Amygdala (tissue), 56 donors: ENCODE measurements at places on chromosomes 3 and 15.

DNA sequence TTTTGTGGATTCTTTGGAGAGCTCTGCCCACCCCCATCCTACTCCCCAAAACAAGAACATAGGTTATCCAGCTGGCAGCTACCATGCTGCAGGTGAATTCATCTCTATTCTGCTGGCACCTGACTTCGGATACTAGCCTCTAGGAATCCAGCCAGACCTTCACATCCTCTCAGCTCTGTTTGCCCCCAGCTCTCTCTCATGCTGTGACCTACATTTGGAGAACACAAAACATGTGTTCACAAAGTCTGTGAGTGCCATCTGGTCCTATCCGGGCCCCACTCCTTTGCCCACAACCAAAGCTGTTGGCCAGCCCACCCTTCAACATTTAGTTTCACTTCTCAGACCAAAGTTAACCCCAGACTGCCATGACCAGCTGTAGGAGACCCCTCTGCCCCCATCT lies 89.4 kb upstream of the C3orf80 start:
- DNase-seq, result no peak

DNA sequence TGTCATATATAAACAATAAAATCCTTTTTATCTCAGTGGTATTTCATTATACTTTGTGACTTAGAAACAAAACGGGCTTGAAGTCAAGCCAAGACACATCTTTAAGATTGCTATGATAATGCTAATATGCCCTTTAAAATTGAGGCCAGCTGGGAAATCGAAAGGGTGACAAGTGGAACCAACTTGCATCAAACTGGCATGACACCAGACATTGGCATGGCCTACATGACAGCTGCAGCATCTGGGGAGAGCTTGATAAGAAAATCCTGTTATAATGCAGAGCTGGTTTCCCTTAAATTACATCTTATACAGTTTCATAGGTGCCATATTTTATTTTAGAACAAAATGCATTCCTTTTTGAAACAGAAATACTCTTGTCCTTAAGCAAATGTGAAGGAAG lies 325.2 kb downstream of the ZBBX start:
- DNase-seq, result no peak

DNA sequence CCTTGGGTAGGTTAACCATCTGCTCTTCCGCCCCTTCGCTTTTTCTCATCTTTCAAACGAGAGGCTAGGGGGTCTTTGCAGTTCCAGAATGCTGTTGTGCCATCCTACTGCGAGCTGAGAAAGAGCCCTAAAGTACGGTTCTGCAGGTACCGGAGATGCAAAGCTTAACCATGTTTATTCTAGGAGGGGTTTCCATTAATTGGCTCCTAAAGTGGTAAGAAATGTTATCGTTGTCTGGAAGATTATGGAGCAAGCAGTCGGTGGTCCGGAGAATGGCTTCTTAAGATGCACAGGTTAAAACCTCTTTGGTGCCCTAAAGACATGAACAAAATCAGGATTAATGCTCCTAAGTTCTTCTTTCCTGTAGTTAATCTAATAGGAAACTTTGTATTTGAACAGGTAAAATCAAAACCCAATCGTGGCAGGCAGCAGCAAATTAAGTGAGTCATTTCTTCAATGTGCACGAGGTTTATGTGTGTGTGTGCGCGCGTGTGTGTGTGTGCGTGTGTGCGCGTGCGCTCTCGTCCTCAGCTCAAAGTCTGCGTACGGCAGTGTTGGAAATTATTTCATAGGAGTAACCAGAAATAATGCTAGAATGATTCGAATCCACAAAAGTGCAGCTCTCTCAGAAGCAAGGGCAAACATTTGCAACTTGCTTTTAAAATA lies 772 bp downstream of the FAM81A start:
- no peak for DNase-seq

- DNase-seq, result no peak
Observed at GRCh38 chr3:111392894-111393398, 149.1 kb upstream of the CD96 start.

DNA sequence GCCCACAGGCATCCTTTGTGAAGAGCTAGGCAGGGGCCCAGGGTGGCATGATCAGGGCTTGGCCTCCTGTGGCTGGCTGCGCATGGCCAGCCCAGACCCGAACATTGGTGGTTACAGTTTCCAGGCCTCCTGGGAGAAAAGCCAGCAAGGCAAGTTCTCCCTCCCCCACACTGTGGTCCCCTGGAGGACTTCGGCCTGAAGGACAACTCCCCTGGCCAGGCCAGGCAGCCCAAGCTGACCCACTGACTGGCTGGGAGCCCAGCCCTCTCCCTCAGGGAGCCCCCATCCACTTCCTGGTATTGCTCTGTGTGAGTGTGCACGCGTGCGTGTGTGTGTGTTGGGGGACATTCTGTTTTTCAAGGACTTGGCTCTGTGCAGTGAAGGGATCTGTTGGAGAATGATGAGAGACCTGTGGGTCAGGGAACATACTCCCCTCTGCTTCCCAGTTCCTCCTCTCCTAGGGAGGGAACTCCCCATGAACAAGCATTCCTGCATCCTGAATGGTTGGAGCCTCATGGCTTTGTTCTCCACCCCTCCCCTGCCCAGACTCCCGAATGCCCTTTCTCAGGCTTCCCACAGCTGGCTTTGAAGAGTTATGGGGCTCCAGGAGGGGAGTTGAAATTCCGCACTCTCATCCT lies 29.5 kb downstream of the CORO2B start:
- DNase-seq, result no peak

- no peak for DNase-seq
Observed at GRCh38 chr3:71189480-71189879, 394.0 kb downstream of the FOXP1 start.

GRCh38 chr15:89876396-89877082 lies 17.3 kb downstream of the AP3S2 start:
- DNase-seq, result no peak

DNA sequence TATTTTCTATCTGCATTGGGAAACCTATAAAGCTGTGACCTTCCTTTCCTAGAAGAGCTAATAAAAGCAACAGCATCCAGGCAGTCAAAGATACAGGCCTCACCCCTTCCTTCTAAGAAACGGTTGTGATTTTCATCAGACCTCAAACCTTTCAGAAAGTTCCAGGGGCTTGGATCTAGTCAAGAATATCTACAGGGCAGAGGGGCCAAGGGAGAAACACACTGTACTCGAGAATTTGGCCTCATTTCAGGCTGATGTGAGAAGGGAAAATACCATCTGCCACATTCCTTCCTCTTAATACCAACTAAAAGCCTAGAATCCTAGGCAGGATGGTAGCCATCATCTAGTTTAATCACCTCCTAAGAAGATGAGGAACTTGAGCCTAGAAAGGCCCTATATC lies 24.5 kb upstream of the BCL6 start:
- no peak for DNase-seq

DNA sequence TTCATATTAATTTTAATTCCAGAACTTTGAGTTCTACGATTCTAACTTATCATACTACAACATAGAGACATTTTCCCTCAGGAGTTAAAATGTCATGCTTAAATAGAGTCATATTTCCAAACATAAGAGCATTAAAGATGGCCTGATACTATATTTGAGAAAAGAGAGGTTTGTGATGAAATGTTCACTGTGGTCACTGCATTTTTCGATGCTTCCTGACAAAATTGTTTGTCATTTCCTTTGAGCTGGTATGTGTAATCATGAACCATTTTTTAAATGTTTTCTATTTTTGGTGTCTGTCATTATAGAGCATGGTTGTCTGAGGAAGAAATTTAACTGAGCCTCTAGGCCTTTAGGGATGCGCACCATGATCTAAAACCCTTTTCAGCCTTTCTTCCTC lies 721.4 kb upstream of the NR2F2 start:
- no peak for DNase-seq

DNA sequence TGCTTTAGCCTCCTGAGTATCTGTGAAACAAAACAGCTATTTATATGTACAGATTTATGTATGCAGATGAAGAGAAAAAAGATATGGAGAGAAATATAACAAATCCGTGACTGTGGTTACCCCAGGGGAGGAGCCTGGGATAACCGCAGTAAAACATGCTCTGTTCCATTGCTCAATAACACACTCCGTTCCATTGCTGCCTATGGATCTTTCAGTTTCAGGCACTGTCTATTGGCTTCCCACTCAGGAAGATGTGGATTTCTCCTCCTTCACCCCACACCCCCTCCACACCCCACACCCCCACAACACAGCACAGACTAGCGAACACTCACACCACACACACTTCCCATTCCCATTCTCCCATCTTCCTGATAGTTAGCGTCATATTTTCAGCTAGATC lies 47.9 kb downstream of the CDCP1 start:
- no peak for DNase-seq

DNA sequence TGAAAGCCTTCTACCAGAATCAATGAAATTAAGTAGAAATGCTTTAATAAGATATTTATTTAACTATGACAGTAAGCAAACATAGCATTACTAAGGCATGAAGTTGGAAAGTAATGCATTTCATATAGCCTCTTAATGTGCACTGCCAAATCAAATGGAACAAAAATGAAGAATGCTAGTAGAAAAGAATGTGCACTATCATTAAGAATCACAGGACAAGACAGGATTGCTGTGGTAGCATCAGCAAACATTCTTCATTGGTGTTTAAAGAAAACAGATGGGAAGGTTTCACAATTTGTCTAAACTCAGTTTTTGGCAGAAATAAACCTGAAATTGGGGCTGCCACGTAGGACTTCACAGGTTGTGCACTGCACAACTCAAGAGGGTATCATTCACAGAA lies 168.9 kb downstream of the CNTN3 start:
- DNase-seq, result no peak

DNA sequence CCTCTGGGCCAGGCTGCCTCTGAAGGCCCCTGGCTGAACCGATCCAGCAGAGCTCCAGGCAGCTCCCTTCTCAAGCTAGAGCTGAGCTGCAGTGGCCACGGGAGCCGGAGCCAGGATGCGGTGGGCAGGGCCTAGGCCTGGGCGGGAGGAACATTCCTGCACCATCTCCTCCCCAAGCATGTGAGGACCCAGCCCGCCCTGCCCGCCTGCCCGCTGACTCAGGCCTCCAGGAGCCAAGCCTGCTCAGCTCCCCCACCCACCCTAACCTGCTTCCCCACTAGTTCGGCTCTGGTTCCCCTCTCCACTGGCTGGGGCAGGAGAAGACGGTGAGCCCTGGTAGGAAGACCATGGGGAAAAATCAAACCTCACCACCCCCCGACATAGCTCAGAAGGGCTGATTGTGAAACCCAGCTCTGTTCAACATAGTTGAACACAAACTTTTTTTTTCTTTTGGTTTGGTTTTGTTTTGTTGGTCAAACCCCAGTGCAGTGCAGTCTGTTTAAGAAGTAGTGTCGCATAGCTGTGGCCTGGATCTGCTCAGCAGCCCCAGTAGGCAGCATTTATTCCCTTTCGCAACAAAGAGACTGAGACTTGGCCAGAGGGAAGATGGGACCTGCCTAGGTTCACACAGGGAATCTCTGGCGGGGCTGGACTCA lies 13.5 kb downstream of the SNX33 start:
- no peak for DNase-seq

DNA sequence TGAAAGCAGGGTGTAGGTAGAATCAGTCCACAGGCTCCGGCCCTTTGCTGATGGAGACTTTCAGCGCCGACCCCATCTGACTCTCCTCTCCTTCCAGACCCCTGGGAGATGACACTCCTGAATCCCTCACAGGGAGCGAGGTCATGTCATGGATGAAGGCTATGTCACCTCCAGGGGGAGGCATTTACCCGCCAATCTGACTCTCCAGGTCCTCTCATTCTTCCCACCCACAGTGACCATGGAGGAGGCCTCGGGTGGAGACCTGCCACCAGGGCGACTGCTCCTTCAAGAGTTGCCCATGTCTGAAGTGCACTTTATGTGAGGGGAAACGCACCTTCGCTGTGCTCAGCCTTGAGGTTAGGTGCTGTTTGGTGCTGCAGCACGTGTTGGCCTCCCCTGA lies 112.7 kb downstream of the KLF13 start:
- no peak for DNase-seq

- no peak for DNase-seq
Observed at GRCh38 chr3:134370611-134371531, 3.4 kb downstream of the AMOTL2 start.

GRCh38 chr3:42101048-42101447 lies 9.9 kb downstream of the TRAK1 start:
- DNase-seq, result no peak

DNA sequence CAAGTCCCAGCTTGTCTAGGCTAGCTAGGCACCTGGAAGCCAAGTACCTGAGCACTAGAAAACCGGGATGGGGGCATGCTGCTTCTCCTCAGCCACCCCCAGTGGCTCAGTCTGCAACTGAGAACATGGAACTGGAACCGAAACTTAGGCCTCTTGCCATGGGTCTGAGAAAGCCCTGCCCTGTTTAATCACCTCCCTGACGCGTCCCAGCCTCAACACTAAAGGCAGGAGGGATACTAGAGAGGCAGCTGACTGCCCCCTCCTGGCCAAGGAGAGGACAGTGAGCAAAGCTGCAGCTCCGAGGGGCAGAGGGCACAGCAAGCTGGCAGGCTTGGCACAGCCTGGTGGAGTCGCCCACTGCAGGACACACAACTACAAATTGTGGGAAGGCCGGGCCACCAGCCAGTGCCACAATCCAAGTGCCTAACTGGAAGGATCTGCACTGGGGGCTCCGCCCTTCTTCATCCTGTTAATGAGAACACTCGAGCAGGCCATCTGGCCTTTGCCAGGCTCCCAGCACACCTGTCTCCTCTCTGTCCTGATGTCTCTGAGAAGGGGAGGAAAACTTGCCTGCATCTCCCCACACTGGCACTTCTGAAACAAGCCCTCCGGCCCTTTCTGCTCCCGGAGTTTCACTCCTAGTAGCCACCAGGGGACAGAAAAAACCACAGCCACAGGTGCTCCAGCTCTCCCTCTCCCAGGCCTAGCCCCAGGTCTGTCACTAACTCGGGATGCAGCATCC lies 53.7 kb downstream of the BDH1 start:
- peak; percentile 32 for DNase-seq

- no peak for DNase-seq
Observed at GRCh38 chr3:106848099-106848498, 529.1 kb upstream of the CCDC54 start.

- DNase-seq, result no peak
Observed at GRCh38 chr3:172707967-172708366, 2.9 kb downstream of the NCEH1 start.

GRCh38 chr3:12782172-12782815 lies 14.2 kb upstream of the CAND2 start:
- DNase-seq, result no peak

DNA sequence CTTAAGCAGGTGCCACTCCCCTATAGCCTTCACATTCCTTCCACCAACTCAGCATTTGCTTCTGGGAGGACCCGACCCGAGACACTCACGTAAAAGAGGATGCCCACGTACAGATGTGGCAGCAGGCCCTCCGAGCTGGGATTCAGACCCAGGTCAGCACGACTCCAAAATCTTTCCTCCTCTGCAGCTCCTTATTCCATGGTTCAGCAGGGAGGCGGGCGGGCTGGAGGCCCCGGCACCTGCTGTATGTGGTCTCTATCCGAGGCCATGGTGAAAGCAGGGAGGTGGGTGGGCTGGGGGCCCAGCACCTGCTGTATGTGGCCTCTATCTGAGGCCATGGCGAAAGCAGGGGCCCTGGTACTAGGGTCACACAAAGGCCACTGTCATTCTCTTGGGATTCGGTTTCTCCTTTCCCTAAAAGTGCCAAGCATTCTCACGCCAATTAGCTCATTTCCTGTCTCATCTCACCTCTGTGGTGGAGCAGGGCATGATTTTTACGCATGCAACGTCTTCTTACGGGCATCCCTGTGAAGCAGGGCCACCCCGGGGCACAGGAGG lies 5.9 kb upstream of the MUC4 start:
- no peak for DNase-seq
